Left ventricle myocardium inferior (tissue), 1 donor: ENCODE measurements at places on chromosomes 2 and 18. TPM values are rescaled to one million over a fixed set of nuclear protein-coding genes. Genes with fewer than 3 reads are reported as not detected.

Gene MARCO
- total RNA-seq, result 7.0 TPM

Gene TP53I3
- 7.5 TPM for total RNA-seq

Gene GLI2
- 2.4 TPM for total RNA-seq

DNA sequence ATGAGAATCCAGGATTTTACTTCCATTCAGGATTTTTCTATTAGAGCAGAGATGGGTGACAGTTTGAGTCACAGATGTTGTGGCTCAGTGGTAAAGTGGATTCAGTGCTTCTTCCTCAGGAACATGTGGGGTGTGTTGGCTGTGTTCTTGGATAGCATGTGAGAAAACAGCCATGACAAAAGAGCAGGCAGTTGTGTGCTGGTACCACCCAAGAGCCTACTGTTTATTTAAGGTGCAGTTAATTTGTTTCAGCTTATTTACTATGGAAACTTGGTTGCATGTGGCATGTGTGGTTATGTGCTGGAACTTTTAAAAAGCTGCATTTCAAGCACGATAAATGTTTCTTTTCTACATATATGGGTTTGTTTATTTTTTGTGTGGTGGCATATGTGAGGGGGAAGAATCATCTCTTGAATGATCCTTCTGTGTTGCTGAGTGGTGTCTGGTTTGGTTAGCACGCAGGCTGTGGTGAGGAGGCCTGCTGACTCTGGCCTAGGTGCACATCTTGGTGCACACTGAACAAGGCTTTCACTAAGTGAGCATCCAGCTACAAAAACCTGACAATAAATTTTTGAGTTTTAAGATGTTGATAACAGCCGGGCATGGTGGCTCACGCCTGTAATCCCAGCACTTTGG, 67.3 kb downstream of the SPTBN1 start:
- peak overlapping the region; percentile 83 for H3K27ac ChIP-seq
- H3K4me3 ChIP-seq, result no peak overlapping the region
- no peak for DNase-seq
- no peaks in the 10 kb centered on the region for H3K27me3 ChIP-seq

DNA sequence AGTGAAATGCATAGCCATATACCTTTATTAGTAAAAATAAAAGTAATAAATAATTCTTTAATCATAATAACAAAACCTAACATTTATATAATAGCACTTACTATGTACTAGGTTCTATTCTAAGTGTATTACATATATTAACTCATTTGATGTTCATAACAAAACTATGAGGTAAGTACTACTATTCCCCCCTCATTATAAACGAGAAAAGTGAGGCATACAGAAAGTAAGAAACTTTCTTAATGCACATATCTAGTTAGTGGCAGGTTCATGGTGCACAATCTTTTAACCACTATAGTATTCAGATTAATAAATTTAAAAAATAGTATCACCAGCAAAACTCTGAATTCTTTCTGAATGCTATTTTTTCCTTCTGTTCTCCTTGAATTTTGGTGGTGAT, 27.5 kb downstream of the TRPM8 start:
- no peak overlapping the region for H3K27ac ChIP-seq
- no peaks in the 10 kb centered on the region for H3K4me1 ChIP-seq
- peaks cover 59% of the 10 kb centered on the region for H3K27me3 ChIP-seq
- DNase-seq, result no peak
- H3K36me3 ChIP-seq, result no peaks in the 10 kb centered on the region
- no peak overlapping the region for H3K4me3 ChIP-seq

DNA sequence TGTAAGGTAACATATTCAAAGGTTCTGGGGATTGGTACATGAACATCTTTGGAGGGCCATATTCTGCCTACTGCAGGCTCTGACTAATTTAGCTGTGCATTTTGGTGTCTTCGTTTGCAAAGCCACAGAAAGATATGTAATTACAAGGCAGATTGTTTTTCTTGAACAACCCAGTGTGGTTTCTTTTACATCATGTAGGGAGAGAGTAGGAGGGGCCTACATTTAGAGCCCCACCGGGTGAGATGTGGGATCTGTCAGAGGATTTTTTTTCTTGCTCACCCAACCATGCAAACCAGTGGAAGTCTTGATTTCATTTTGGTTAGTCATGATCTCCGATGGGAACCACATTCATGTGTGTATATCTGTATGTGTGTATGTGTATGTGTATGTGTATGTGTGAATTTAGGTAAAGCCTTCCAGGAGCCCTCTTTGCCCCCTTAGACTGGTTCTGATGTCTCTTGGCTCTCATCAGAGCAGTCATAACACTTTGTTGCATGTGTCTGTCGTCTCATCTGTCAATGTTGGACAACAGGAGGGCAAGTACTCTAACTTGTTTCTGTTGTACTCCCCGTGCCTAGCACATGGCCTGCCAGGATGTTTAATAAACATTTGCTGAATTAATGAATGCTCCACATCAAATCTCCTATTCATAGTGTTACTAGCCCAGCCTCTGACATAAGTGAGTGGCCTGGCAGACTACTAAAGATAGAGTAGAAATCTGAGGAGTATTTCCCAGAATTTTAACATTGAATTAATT, 239.9 kb downstream of the MTX2 start:
- H3K36me3 ChIP-seq, result no peaks in the 10 kb centered on the region
- no peak overlapping the region for H3K4me3 ChIP-seq
- no peak for DNase-seq
- no peaks in the 10 kb centered on the region for H3K27me3 ChIP-seq
- no peaks in the 10 kb centered on the region for H3K4me1 ChIP-seq

DNA sequence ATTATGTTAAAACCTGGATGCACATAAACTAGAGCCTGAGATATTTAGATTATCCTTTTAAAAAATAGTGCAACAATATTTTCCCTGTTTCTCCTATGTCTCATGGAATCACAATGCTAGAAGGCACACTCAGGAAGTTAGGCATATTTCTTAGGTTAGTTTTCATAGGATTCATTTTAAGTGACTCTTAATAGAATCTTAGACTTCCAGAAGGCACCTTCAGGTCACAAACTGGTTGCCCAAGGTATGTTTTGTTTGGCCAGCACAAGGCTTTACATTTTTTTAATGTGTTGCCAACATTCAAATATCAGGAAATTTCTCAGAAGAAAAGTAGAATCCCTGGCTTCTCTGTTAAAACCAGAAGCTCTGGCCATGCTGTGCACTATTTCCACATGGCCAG, 129.3 kb downstream of the LNPK start:
- H3K4me3 ChIP-seq, result no peak overlapping the region
- no peak for DNase-seq
- no peaks in the 10 kb centered on the region for H3K27me3 ChIP-seq
- no peak overlapping the region for H3K27ac ChIP-seq
